ENCODE measurements at places on chromosomes 5 and 9.

- DNase-seq, result no peak
These were observed 49.9 kb downstream of the PTPN3 start for GRCh38 chr9:109448223-109448622.

GRCh38 chr9:19049917-19050636 lies 850 bp downstream of the RRAGA start:
- DNase-seq, result no peak

DNA sequence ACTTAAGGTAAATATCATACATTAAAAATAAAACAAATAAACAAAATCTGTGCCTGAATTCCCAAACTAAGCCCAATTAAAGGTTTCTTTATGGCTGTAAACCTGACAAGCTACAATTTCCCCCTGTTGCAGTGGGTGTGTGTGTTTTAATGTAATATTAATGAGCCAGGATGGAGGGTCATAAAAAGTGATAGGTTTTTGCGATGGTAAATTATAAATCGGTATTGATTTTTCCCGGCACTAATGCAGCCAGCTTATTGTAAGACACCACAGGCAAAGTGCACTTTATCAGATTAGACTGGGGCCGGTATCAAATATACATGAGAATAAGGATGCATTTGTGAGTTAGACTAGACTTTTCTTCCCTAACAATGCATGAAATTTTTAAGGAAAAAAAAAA lies 120.4 kb downstream of the EBF1 start:
- DNase-seq, result no peak

- DNase-seq, result no peak
These were observed 33.2 kb downstream of the KDM3B start for GRCh38 chr5:138385660-138386059.

DNA sequence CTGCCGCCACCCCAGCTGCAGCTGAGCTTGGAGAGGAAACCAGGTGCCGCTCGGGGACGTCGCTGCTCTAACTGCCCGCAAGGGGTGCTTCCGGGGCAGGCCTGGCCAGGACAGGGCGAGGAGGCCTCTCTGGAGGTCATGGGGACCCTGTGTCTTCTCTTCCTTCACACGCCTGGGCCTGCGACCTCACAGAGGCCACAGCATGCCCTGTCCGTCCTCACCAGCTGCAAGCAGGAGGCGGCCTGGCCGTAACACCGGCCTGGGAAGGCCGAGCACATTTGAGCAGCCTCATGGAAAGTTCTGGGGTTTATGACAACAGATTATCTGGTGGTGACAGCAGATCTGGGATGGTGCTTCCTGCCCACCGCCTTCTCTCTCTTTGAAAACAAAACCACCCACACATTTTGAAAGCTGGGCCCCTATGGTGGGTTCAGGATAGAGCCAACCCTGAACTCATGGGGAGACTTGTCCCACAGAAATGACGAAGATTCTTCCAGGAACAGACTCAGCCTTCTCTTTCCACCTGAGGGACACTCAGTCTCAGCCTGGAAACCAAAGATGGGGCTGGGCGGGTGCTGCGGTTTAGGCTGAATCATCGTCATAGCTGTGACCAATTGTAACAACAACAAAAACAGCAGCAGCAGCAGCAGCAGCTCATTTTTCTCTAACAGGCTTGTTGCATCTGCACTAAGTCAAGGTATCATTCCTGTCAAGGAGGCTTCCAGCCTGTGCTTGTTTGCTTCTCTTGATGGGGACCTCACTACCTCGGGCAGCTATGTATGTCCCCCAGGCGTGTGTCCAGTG lies 99.6 kb upstream of the RAPGEF1 start:
- DNase-seq, result no peak

GRCh38 chr5:88502179-88503040 lies 233.8 kb upstream of the TMEM161B start:
- DNase-seq, result peak; percentile 27
